ENCODE measurements at places on chromosomes 3 and 15.

DNA sequence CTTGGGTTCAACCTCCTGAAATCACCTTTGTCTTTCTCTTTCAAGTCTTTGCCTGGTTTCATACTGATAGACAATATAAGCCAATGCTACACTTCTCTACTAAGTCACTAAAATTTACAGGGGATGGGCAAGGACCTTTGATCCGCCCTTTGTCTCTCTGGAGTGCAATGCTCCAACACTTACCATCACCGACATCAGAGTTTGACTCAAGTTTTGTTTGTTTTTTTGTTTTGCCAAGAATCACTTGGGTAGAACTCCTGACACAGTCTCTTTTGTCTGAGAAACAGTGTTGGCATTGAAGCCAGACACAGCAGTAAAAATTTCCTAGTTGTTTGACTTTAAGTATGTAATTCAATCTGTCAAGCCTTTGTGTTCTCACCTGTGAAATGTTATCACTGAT, 29.3 kb downstream of the NFKBIZ start:
- DNase-seq = no peak

GRCh38 chr3:95721938-95722337, 1092.5 kb upstream of the EPHA6 start:
- DNase-seq = no peak

DNA sequence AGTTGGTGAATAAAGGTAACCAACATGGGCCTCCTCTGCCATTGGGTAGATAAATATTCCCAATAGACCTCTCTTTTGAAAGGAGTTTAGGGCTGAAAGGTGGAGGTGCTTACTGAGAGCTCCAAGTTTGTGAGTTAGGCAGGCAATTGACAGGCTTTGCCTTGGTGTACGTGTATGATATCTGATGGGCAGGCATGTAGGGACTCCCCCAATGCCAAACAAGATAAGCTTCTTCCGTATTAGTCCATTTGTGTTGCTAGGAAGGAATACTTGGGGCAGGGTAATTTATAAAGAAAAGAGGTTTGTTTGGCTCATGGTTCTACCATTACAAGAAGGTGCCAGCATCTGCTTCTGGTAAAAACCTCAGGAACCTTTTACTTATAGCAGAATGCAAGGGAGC, 160.7 kb upstream of the EIF1B start:
- no peak for DNase-seq

DNA sequence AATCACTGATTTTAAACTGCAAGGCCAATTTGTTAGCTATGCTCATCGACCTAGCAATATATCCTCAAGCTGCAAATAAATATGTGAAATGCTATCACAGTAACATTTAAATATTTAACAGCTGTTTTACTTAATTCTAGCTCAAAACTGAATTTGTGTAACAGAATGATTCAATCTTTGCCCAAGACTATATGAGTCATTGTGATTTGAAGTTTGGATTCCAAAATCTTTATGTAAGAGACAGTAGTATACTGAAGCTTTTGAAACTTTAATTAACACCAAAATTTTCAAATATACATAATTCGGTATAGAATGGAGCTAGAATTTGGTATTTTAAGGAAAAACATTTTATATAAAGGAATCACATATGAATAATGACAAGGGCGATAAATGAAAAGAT, 603.0 kb upstream of the ROBO2 start:
- no peak for DNase-seq

Data from GM12864 (cell line).